ENCODE measurements at places on chromosomes 1 and 21.

DNA sequence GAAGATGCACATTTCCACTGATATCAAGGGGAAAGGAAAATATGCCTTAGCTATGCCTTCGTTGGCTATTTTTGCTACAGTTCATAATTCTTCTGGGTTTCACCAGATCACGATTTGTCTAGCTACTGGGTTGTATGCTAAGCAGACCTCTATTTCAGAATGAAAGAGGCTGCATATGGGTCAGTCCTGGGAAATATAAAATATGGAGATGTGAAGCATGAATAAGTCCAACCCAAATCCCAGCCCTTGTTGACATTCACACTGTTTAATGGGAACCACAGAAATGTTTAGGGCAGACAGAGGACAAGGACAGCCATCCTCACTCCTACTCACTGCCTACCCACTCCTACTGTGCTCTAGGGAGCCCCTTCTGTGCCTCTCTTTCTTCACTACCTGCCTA lies 343.2 kb upstream of the CAMK1G start:
- no peak for DNase-seq

DNA sequence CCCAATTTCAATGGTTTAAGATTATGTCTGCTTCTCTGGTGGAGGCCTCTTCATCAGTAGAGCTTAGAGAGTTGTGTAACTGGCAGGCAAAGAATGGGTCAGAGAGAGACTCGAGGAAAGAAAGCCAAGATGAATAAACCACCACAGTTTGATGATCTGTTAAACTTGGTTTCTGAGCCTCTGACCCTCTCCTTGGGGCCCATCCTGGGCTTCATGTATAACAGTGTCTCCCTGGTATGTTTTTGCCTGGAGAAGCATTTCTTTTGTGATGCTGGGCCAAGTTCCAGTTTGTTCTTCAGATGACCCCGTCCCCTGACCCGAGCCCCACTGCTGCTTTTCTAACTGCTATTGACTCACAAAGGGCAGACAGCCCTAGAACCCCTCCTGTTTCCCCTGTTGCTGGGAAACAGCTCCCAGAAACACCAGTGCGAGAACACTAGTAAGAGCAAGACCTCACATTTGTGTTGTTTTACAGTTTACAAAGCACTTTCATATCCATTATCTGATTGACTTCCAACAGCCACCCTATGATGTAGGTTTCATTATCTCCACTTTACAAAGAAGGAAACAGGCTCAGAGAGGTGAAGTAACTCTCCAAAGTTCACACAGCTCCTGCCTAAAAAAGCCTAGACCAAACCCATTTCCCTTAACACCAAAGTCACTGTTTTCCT lies 9.0 kb downstream of the CD2 start:
- peak; percentile 87 for DNase-seq

DNA sequence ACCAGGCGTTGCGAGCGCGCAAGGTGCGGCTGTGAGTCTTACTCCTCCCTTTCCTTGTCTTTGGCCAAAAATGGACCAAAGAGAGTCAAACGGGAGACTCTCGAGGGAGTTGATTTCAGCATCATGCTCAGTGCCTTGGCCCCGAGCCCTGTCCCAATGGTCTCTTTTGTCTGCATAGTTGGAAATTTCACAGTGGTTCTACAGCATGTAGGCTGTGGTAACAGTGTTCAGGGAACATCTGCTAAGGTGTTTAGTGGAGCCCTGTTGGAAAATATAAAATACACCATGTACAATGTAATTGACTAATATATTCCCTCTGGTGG lies 2.7 kb downstream of the CACNA1E start:
- no peak for DNase-seq

DNA sequence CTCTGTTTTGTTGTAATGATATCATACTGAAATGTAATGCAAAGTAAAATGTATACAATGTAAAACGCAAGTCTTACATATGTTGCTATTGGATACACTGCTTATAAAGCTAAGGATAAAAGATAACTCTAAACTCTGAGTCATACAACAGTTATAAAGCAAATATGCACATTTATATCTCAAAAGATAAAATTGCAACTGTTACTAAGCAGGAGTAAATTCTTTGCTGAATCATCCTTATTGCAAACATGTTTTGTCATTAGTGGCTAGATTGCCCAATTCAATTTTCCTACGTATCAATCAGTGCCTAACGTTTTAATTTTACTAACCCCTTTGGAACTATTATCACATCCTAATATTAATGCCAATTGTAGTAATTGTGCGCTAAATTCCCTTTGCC lies 762.9 kb downstream of the LTN1 start:
- DNase-seq = no peak

DNA sequence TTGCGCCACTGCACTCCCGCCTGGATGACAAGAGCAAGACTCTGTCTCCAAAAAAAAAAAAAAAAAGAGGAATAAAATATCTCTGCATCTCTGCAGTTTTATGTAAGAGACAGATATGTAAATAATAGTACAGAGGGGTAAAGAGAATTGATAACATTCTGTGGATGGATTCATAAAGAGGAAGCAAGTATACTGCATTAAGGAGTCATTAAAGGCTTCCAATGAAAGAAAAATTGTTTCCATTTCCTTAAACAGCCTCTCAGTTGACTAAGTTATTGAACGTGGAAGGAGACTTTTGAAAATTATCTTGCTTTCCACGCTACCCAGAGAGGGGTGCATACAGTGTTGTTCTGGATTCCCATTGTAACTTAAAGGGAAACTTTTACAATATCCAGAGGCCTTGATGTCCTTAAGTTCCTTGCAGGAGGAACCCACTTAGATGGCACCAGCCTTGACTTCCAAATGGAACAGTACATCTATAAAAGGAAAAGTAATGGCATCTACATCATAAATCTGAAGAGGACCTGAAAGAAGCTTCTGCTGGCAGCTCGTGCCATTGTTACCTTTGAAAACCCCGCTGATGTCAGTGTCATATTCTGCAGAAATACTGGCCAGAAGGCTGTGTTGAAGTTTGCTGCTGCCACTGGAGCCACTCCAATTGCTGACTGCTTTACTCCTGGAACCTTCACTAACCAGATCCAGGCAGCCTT lies 13.8 kb downstream of the CEP350 start:
- no peak for DNase-seq

DNA sequence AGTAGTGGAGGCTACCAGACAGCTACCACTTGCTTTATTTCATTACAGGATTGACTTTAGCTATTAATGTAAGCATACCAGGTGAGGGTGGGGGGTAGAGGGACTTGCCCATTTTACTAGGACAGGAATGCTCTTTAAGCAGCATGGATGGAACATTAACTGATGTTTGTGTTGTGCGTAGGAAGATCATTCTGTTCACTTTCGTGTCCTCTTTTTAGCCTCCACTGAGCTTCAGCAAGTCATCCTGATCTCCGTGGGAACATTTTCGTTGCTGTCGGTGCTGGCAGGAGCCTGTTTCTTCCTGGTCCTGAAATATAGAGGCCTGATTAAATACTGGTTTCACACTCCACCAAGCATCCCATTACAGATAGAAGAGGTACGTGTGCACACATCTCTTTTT lies 29.3 kb downstream of the IFNGR2 start:
- no peak for DNase-seq

DNA sequence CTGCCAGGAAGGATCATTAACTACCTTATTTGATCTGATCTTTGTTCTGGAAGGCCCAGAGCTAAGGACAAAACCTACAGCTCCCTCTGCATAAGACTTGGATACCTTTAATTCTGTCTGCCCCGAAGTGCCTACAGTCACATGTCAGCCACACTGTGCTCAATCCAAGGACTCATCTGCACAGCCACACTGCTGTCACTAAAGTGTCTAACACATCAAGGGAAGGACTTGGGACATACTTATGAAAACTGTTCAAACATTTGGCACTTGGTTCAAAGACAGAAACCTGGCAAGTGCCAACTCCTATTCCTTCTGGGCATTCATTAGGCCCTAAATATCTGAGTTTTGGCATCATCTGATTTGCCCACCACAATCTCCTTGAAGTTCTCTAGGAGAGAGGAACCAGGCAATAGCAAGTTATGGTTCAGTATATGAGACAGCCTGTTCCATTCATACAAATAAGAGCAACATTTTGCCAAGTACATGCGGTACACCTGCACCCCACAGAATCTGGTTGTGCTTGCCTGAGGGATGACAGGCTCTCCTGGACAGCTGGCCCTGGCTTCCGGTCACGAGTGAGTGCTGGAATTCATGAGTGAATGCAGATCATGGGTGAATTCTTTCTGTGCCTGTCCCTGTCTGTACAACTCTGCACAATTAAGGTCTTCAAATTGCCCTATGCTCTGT lies 105.9 kb downstream of the KCNK1 start:
- DNase-seq = no peak

DNA sequence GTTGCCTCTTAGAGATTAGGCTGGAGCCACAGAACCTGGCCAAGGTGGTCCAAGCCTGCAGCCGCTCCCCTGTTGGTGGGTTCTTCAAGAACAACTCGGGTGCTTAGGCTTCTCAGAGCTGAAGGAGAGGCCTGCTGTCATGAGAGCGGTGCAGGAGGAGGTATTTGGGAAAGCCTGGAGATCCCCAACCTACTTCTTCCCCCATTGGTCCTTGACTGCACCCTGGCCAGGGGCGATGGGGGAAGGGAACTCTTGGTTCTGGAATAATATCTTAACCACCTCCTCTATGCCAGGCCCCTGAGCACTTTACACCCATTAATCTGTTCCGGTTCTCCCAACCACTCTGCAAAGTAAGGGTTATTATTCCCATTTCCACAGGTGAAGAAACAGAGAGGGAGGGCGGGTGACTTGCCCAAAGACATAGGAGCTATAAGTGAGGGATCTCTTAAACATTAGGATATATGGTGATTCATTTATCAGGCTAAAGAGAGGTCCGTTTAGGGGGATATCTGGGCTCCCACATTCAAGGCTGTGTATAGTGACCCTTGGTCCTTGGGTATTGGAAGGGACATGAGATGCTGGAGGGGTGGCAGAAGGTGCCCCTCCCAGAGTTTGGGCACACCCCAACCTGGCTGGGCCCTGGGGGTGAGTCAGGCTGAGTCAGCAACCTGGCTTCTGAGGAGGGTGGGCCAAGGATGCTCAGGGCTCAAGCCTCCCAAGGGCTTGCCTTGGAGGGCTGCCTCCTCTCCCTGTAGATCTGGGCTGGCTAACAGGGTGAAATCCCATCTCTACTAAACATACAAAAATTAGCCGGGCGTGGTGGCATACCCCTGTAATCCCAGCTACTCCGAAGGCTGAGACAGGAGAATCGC lies 5.2 kb downstream of the TRNP1 start:
- DNase-seq = no peak

GRCh38 chr1:25072461-25072860 lies 142.4 kb upstream of the RUNX3 start:
- no peak for DNase-seq

DNA sequence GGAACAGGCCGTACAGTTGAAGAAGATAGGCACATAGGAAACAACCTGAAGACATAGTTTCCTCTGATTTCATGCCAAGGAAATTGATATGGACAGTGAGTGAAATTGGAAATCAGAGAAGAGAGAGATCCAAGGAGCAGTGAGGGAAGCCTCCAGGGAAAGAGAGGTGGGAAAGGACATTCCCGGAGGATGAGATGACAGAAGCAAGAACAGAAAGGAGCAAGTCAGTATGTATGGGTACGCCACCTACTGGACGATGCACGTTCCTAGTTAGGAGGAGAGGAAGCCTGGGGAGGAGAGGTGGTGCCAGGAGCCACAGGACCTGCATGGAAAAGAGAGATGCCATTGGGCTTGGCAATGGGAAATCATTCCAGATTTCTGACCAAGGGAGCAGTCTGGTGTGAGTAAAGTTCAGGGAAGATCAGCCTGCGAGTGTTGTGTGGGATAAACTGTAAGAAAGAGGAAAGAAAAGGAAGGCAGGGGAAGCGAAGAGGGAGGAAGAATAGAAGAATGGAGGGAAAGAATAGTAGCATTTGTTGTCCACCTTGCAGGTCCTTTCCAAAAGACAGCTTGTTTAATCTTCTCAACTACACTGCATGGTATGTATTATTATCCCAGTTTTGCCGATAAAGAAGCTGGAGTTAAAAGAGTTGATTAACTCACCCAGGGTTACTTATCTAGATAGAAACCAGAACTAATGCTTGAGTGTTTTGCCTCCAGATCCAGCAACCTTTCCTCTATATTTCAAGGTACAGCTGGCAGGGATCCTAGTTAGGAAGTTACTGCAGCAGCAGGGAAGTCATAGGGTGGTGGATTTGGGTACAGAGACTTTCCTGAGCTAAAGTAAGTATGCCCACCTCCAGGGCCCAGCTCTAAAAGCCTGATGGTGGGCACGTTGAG lies 27.4 kb downstream of the C1orf116 start:
- DNase-seq = peak; percentile 32

- no peak for DNase-seq
These were observed 28.3 kb upstream of the COL18A1 start for GRCh38 chr21:45376459-45377324.

DNA sequence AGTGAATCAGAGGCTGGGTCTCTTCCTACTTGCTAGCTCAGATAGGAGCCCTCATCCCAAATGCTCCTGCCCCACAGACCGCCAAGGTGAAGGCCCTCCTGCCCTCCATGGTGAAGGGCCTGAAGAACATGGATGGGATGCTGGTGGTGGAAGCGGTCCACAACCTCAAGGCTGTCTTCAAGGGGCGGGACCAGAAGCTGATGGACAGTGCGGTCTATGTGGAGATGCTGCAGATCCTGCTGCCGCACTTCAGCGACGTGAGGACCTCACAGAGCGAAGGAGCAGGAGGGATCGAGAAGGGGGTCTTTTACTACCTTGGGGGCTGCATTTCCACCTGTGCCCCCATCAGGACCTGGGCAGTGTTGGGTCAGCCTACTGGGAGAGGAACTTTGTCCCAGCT lies 14.6 kb upstream of the TTC4 start:
- DNase-seq = no peak

DNA sequence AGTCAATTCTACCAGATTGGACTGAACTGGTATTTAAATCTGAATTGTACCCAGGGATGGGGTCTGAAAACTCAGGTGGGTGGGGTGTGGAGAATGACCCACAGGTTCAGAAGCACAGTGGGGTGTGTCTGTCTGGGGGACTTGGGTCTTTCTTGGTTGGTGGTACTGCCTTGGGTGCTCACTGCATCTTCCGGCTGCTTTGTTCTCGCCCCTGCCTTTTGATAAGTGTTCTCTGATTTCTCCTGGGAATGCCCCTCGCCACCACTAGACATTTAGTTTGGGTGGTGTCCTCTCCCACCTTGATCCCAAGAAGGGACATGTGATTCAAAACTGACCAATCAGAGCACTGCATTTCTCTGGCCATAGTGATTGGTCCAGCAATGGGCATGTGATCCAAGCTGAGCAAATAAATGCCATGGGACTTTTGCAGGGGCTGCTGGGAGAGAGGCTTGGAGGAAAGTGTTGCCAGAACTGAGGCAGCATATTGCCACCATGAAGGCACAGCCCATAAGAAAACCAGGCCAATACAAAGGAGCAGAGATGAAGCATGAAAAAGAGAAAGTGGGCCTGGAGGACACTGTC lies 270.5 kb downstream of the NPHP4 start:
- no peak for DNase-seq

DNA sequence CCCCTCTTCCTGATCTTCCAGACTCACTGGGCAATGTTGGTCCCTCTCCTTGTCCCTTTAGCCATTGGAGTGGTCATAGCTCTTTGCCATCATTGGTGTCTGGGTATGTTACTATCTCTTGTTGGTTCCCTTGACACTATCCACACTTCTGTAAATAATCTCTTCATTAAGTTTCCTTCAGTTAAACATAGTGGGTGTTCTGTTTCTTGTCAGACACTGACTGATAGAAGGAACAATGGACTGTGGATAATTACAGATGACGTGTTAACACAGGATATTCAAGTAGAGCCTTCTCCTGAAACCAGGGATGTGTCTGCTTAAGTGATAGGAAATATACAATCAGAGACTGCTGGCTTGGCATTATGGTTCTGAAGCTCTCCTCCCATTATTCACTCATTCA lies 458.3 kb upstream of the USP24 start:
- no peak for DNase-seq

GRCh38 chr1:112618114-112618720 lies 724 bp downstream of the ST7L start:
- DNase-seq = peak; percentile 53

- DNase-seq = peak; percentile 58
These were observed 34.8 kb upstream of the ZBTB40 start for GRCh38 chr1:22416555-22417454.

All from CD4-positive, alpha-beta T cell treated with Interleukin-2 at 100 ng/mL for 4 hours (primary cell).